Stimulated activated CD4-positive, alpha-beta T cell treated with anti-CD3 and anti-CD28 coated beads, Interleukin-15, amount 100 ng/mL, for 24 hours (primary cell): ENCODE measurements at places on chromosomes 16 and 17.

- no peak for DNase-seq
Observed at GRCh38 chr16:10037751-10038150, 144.5 kb downstream of the GRIN2A start.

GRCh38 chr17:79572136-79572925 is 38.5 kb downstream of the RBFOX3 start:
- DNase-seq: no peak

- peak; percentile 92 for DNase-seq
Observed at GRCh38 chr16:228852-229730, at the start of gene LUC7L. TSS of gene LUC7L (minus strand) at chr16:229449. CDS start at chr16:229339, 110 bp downstream.

DNA sequence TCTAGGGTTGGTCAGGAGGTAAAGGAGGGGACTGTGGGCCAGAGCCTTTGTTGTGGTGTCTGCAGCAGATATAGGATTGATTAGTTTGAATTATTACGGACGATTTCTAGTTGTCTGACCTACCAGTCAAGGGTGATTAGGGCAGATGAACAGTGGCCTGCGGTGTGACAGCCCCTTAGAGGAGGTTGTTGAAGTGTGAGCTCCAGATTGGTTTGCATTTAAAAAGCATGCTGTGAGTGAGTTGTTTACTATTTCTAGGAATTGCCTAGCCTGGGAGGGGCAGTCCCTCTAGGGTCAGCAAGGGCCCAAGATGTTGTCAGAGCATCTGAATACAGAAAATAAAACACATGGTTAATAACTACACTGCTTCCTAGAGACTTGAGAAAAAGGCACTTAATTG is 108.8 kb downstream of the ARHGAP44 start:
- DNase-seq: no peak

- no peak for DNase-seq
Observed at GRCh38 chr17:81052199-81052997, 17.4 kb downstream of the BAIAP2 start.
